RWPE1 (cell line): ENCODE measurements at places on chromosomes 1 and 21.

- DNase-seq, result peak; percentile 38
These were observed 298.9 kb downstream of the KCNT2 start for GRCh38 chr1:196309386-196309785.

DNA sequence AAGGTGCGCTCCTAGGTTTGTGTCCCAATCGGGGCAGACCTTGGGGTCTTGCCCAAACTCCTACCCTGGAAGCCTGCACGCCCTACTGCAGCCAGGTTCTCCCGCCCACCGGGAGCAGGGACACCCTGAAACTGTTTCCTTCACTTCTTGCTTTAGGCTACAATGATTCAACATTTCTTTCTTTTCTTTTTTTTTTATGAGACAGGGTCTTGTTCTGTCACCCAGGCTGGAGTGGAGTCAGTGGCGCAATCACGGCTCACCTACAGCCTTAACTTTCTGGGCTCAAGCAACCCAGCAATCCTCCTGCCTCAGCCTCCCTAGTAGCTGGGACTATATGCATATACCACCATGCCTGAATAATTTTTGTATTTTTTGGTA, 75.8 kb downstream of the ITPKB start:
- DNase-seq, result no peak

DNA sequence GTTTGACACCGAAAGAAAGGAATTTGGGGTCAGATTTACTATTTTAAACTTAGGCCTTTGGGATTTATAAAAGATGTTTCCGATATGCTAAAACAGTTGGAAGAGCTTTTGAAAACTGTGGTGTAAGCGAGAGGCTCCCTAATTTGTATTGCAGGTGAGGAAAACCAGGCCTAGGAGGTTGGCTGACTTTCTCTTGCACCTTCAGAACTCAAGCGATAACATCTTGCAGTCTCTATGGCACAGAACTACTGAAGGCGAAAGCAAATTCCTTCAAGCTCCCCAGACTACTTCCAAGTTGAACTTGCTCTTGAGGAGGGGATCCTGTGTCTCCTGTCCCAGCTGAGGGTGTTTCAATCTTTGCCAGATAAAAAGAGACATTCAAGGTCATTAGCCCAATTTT, 685.7 kb downstream of the ADGRL2 start:
- DNase-seq, result no peak

DNA sequence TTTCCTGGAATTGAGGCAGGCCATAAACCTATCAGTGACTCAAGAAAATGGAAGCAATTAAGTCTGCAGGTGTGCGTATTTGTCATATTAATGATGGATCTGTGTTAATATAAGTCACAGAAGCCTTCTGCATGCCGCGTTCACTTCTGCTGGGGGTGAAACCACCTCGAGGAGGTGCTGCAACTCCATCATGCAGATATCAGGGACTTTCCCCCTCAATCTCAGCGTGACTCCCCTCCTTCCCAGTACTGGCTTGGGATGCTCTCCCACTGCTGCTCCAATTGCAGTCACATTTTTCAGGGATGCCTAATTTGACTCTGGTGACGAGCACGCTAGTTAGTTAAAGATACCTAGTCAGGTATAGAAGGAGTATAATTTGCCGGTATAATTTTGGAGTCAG, 87.5 kb downstream of the ASTN1 start:
- DNase-seq, result no peak

DNA sequence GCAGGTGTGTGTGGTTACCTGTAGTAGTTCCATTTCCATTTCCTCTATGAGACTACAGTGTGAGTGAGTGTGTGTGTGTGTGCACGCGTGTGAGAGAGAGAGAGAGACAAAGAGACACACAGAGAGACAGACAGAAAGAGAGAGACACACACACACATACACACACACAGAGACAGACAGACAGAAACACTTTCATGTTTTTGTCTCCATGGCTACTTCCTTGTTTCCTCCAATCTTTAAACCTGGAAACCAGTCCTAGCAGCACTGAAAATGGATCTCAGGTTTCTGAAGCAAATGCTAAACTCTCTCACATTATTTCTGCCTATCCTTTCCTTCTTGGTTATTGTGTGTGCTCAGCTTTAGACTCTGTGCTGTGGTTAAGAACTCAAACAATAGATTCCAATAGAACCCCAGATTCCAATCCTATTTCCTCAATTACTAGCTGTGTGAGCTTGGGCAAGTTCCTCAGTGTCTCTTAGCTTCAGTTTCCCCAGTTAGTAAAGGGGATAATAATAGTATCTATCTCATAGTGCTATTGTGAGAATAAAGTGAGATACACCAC, 22.4 kb upstream of the ABCD3 start:
- no peak for DNase-seq

DNA sequence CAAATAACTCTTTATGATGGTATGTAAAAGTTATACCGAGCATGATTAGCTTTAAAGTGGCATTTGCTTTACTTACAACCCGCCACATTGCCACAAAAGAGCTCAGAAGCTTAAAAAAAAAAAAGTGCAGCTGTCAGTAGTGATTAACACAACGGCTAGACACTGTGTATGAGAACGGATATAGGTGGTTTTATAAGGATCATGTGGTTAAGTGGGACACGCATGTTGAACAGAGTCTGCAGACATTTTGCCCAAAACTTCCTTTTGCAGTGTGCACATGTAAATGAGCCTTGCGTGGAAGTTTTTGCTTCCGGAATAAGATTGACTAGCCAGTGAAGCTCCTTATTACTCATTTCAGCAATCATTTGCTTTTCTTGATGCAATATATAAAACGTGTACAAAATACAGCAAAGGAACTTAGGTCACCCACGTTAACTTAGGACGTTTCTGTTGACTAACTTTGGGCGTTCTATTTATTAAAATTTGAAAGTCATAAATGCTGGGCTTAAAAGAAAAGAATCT, 58.7 kb upstream of the RGS1 start:
- DNase-seq, result no peak

- DNase-seq, result no peak
These were observed 41.1 kb downstream of the CD34 start for GRCh38 chr1:207869859-207870258.

DNA sequence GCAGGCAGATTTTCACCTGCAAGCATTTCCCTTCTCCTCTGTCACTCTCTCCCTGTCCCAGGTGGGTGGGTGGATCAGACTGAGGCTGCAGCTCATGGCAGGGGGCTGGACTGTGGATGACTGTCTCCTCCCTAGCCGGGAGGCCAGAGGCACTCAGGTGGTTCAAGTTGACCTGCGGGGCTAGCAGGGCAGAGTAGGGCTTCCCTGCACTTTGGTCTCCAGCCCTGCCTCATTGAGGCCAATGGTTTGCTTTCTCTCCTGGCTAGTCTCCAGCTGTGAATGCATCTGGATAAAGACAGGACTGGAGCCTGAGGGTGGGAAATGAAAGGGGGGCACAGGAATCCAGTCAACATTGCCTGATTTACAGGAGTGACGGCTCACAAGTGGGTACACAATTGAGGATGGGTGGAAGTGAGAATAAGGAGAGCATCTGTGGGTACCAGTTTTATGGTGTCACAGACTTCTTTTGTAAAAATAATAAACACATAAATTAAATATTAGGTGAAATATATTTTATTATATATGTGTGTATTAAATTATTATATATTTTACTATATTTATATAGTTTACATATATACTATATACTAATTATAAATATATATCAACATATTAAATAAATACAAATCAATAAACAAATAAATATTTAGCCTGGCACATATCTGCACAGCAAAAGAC, 25.6 kb downstream of the RUNX1 start:
- no peak for DNase-seq

DNA sequence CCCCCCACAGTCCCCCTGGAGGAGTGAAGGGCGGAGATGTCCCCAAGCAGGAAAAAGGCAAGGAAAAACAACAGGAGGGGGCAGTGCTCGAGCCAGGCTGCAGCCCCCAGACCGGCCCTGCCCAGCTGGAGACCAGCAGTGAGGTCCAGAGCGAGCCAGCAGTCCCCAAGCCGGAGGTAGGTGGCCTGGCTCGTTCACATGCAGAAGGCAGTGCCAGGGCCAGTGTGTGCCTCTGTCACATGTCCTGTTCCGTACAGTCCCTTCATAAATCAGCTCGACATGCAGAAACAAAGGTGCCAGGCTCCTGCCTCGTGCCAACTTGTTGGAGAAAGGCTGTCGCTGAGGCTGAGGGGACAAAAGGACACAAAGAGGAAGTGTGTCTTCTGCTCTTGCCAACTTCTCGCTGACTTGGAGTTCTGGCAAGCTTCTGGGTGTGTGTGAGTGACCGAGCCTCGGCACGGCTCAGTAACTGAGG, 24.1 kb upstream of the MPZL1 start:
- no peak for DNase-seq

- DNase-seq, result no peak
These were observed 12.8 kb downstream of the ETNK2 start for GRCh38 chr1:204139088-204139487.

DNA sequence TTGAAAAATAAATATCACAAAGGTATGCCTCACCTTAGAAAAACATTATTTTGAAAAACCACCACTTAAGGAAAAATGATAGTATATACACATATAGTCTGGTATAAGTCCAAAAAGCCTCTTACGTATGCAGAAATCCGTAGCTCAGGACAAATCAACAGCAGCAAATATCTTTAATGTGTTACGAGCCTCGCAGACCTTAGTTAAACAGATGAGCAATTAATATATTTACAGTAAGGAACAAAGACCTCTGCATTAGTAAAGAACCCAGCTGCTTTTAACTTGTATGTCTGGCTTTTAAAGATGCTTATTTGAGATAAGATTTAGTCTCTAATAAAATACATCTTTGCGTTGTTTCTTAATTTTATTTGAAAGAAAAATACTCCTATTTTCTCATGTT, 79.9 kb upstream of the CHRM3 start:
- DNase-seq, result no peak

DNA sequence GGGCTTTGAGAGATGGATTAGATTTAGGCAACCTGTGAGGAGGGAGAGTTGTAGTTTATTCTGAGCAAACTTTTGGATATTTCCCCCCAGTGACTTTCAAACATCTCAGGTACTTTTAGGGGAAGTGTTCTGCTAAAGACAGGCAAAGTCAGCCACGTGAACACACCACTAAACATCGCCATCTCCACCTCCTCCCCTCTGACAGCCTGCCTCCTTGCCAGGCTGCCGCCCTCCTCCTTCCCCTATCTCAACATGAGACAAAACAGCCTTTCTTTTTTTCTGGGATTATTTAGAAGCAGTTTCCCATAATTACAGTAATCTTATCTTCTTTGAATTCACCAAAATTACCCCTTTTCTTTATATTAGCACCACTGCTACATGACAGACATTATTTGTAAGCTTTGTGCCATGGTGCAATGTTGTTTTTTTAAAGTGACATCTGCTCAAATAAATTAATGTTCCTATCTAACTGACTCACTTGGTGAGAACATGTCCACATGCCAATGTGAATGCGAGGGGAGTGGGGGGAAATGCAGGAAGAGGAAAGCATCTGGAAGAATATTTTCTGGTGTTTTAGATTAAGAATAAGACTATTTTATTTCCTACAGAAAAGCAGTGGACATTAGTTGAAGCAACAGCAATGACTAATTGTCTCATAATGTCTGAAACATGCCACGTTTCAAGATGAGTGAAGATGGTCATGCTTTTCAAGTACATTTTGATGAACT, 147.8 kb upstream of the ATP1B1 start:
- no peak for DNase-seq

GRCh38 chr1:32001863-32002262, 11.8 kb upstream of the KHDRBS1 start:
- DNase-seq, result no peak

- DNase-seq, result no peak
These were observed 23.7 kb upstream of the EPHA8 start for GRCh38 chr1:22539510-22540118.

DNA sequence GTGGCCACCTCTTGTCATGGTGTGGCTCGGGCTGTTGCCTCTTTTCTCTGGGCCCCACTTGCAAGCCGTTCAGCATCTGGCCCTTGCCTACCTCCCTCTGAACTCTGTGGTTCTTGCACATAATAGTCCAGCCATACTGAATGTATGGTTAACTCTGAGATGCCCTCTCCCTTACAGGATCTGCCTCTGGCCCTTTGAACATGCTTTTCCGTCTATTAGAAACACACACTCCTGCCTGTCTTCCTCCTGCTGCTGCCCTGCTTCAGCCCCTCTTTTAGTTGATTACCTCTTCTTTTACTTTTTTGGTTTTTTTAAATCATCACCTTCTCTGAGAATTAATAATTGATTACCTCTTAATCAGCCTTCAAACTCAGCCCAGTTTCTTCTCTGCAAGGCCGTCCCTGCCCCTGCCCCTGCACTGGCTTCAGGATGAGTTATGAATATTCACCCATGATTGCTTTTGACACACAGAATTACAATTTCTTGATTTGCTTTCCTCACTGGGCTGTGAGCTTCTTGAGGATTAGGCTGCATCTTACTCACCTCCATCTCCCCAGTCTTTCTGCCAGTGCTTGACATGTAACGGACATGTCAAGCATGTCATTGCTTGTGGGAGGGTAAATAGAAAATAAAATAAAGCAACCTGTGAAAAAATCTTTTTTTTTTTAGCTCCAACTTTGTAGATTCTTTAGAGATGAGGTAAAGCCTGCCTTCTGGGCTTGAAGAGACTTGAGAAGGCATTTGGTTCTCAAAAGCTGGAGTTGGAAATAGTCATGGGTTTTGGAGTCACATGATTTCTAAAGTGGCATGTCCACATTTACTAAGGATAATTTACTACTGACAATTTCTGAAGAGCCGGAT, 158.3 kb downstream of the PLXNA2 start:
- DNase-seq, result peak; percentile 4

DNA sequence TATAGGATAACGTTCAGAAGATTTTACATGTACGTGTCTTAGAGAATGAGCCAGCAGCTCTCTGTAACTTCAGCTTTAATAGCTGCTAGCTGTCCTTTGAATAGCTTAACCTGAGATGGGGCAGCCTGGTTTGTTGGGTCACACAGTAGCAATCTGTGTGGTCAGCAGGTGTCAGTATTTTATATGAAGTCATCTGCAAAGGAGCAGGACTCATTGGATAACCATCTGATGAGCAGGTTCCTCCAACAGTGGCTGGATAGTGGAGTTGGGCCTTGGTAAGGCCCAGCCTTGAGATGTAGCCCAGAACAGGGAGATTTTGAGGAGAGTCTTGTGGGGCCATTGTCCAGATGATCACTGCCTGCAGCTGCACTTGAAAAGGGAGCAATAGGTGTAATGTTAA, 6.4 kb downstream of the GSTM5 start:
- no peak for DNase-seq

DNA sequence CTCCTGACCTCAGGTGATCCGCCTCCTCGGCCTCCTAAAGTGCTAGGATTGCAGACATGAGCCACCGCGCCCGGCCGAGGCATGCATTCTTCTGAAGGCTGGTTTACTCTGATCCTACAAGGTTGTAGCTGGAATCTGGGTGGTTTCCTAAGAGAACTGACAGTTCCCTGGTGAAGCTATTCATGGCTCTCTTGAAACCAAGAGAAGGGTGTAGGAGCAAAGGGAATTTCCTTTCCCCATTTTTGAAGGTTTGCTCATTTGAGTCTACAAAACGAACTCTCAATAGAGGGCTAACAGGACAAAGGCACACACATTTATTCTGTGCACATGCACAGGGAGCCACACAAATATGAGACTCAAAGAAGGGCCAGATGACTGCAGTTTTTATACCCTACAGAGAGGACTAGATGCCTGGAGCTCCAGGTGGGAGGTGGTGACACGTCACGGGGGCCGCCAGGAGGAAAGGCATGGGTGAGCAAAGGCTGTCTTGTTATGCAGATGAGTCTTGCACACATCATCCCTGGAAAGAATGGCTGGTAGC, 49.5 kb upstream of the ERRFI1 start:
- DNase-seq, result no peak

- no peak for DNase-seq
These were observed 45.4 kb downstream of the SKI start for GRCh38 chr1:2273401-2274090.

- peak; percentile 80 for DNase-seq
These were observed 11.1 kb upstream of the C1orf174 start for GRCh38 chr1:3910857-3911845.

GRCh38 chr1:1144122-1144842, 28.4 kb upstream of the C1orf159 start:
- no peak for DNase-seq
